Stimulated activated CD4-positive, alpha-beta T cell treated with anti-CD3 and anti-CD28 coated beads, Interleukin-1b, Interleukin-23, amount 100 ng/mL, for 48 hours (primary cell): ENCODE measurements at places on chromosomes 6 and 20.

DNA sequence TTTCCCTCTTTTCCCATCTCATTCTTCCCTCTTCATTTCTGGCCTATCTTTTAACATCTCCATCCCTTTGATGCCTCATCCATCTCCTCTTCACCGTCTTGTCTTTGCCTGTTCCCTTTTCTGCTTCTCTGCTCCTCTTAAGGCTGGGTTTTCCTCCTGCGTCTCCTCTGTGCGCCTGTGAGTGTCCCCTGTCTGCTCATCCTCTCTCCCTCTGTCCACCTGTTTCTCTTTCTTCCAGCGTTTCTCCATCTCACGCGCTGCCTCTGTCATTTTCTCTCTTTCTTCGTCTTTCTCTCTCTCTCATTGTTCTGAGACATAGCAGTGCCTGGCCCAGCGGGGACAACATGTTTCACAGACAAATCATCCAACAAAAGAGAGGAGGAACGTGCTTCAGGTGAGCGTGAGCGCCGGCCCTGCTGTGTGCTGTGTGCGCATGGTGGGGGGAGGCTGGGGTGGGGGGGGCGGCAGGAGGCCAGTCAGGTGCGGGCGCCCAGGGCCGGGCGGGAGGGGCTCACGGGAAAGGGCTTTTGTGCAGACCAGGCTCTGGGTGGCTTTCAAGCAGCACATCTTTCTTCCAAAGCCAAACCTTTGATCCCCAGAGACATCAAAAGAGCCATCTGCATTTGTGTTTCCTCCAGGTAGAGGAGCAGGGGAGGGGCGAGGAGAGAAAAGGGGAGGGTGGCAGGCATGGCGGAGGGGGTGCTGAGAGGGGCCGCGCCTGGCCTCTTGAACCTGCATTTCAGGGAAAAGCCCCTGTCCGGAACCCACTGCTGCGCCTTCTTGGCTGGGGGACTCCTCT, 121.3 kb downstream of the VEGFA start:
- no peak for DNase-seq

- DNase-seq: no peak
Observed at GRCh38 chr6:45990162-45990561, 25.5 kb downstream of the CLIC5 start.

GRCh38 chr6:150940941-150941340, 75.4 kb downstream of the MTHFD1L start:
- no peak for DNase-seq

- no peak for DNase-seq
Observed at GRCh38 chr6:116779573-116780164, 14.2 kb upstream of the FAM162B start.

- no peak for DNase-seq
Observed at GRCh38 chr6:25167961-25168360, 111.2 kb upstream of the CARMIL1 start.
